HS-27A (cell line): ENCODE measurements at places on chromosomes 1 and 21.

DNA sequence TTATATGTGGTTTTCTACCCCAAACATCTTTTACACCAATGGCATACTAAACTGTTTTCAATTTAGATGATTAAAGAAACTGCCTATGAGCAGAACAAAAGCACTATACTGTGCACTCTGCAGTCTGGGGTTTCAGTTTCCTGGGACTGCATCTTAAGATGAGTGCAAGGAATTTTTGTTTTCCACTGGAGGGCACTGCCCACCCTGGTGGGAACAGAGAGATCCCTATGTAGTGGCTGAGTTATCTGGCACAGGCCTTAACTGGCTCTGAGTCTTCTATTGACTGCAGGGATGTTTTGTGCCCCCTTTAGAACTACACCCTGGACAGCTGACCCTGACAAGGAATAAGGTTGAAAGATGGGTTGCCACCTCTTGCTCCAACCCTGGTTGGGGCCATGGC is 12.0 kb downstream of the PROK1 start:
- DNase-seq: no peak

DNA sequence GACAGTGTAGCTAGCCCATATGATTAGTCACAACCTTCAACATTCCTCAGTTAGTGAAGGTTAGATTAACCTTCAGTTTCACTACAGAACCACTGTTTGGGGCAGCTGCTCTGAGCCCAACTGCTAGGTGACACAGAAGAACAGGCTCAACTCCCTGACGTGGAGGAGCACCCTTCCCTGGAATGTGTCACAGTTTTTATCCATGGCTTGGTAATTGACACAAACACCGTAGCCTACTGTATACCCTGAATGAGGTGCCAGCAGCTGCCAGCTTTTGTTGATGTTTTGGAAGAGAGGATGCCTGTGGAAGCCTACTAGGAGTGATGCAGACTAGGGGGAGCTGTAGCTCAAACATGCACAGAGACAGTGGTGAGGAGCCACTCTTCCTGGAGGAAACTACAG is 56.6 kb upstream of the CR2 start:
- no peak for DNase-seq

DNA sequence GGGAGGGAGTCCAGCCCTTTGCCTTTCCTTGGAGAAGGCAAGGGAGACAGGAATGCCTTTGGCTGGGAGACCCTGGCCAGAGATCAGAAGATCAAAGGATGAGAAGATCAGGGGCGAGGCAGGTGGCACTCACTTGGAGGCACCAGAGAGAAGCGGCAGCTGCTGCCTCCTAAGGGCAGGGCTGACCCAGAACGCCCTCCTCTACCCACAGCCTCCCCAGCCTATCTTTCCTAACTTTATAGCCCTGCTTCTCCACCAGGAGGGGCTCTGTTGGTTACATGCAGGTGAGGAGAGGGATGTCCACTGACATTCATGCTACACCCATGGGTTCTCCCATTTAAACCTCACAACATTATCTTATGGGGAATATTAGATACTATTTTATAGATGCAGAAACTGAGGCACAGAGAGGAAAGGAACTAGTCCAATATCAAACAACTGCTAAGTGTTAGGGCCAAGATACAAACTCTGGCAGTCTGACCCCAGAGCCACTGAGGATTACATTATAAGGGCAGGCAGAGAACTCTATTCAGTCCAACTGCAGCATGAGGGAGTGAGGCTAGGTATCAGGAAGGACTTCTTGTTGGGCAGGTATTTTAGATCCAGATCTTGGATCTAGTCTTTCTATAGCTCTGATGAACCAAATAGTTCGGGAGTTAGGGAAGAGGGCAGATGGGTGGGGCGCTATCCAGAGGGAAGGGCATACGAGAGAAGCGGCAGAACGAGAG is 19.9 kb downstream of the LGR6 start:
- DNase-seq: no peak

- DNase-seq: no peak
These were observed 18.1 kb downstream of the SDCCAG8 start for GRCh38 chr1:243273945-243274344.

DNA sequence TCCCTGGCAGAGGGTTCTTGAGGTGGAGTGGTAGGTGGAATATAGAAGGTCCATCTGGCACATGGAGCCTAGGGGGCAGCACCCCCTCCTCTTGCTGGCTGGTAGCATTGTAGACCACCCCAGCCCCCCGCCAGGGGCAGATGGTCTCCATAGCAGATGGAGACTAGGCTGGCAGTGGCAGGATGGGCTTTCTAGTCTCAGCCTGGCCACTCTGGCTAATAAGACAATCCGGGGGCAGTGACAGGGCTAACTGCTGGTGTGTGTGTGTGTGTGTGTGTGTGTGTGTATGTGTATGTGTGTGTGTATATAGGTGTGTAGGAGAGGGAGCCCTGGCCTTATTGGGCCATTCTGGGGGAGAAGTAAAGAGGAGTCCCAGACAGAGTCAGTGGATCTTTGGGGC is 16.1 kb downstream of the UTP11 start:
- no peak for DNase-seq

GRCh38 chr1:34419663-34420136 is 243.0 kb downstream of the C1orf94 start:
- DNase-seq: no peak

- no peak for DNase-seq
These were observed 16.3 kb downstream of the BATF3 start for GRCh38 chr1:212683357-212683722.

DNA sequence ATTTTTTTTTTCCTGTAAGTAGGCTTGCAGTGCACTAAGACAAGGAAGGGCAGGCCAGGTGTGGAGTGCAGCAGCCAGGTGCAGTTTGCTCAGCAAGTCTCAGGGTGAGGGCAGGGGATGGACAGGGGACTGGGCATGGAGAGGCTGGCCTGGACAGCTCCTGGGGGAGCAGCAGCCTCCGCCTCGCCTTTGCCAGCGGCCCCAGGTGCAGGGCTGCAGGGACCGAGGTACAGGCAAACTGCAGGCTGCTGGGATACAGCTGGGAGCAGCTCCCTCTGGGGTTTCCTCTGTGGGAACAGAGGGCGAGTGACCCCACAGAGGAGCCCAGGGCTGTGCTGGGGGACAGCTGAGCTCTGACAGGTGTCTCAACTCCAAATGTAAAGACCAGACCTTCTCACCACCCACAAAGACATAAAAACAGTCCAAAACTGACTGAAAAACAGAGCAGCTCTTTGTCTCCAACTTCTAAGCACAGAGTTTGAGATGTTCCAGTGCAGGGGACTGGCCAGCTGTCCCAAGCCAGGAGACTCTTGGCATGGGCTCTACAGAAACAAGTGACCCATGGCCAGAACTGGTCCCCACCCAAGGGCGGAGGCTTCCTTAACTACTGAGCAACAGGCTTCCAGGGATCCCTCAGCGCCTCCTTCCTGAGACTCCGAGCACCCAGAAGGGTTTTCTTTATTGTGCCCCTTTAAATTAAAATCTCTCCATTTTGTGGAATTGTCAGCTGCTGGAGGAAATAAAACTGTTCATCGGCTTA is 27.7 kb upstream of the AJAP1 start:
- no peak for DNase-seq

DNA sequence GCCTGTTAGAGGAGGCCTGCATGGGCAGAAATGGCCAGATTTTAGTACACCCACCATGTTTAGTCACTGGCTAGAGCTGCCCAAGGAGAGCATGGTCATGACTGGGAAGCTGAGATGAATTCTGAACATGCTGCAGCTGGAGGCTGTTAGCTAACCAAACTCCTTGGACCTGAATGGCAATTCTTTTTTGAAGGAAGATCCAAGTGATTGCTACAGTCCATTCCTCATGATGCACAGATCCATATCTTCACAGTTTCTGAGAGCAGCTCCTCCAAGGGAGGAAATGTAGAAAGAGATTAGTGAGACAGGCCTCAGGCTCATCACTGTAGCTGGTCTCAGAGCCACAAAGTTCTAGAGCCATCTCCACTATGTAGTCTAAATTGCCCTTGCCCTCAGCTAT is 11.1 kb downstream of the ZFYVE9 start:
- DNase-seq: no peak

DNA sequence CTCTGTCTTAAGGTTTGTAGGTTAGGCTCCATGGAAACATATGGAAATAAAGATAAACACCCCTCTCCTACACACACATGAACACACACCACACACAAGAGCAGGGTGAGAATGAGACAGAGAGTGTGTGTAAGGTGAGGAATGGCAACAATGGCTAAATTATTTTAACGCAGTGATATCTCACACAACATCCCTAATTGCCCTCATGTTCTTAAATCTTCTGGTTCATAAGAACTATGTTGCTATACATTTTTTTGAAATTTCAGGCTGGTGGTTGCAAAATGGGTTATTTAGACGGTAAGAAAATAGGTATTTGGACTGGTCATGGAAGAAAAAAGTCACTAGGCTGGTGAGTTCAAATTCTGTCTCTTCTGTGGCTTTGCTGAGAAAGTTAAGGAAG is 316.7 kb upstream of the ESRRG start:
- no peak for DNase-seq

DNA sequence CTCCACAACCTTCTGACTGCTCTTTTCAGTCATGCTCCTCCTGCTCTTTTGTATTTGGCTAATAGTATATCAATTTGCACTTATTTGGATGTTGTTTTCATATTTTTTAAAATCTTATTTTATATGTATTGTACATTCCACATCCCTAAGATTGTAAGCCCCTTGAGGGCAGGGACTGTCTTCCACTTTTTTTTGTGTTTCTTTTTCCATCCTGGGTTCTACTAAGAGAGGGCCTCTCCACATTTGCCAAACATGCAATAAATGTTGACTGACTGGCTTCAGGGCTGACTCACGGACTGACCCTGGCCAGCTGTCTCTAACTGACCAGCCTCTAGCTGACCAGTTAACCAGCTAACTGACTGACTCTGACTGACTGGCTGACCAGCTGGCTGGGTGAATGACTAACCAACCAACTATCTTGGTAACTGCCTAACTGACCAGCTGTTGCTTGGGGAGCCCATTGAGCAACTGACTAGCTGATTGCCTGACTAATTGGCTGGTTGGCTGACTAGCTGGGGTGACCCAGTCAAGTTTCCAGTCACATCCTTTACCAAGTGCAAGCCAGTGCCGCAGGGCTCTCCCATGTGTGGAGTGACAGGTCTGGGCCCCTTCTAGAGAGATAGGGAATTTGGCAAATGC is 16.1 kb downstream of the CSF1 start:
- no peak for DNase-seq

- DNase-seq: no peak
These were observed 395.0 kb upstream of the DUSP10 start for GRCh38 chr1:222136869-222137268.

DNA sequence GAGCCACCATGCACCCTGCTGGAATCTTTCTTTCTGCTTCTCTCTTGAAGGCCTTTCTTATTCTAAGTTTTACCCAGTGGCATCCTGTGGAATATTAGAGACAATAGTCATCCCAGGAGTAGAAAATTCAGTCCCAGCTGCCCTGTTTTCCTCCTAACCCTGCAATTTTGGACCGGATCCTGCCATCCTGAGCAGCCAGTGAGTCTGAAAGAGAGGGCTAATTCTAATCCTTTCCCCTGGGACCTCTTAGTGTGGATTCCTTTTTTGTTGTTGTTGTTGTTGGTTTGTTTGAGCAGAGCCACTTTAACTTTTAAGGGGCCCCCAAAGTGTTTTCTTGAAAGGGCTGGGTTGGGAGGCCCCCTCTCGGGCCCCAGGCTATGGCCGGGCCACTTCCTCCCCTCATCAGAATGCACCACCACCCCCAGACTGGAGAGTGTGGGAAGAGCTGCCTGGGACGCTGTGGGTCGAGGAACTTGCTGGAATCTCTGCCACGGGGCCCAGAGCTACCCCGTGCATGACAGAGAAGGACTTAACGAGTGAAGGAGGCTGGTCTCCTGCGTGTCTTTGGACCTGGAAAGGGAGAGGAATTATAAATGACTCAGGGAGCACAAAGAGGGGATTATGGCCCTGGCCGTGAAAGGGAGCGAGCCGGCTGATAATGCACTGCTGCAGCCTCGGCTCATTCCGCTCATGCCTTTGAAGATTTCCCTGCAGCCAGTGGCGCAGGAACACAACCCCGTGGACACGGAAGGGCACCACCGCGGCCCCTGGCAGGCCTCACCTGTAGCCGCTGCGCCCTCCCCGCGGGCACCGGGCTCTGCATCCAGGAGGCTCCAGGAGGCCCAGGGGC is 81.0 kb upstream of the AKT3 start:
- DNase-seq: no peak

- DNase-seq: no peak
These were observed 41.7 kb downstream of the UMODL1 start for GRCh38 chr21:42112857-42113256.

GRCh38 chr1:165376041-165376810 is 19.7 kb upstream of the LMX1A start:
- no peak for DNase-seq

GRCh38 chr1:29576510-29576909 is 340.2 kb downstream of the PTPRU start:
- no peak for DNase-seq

DNA sequence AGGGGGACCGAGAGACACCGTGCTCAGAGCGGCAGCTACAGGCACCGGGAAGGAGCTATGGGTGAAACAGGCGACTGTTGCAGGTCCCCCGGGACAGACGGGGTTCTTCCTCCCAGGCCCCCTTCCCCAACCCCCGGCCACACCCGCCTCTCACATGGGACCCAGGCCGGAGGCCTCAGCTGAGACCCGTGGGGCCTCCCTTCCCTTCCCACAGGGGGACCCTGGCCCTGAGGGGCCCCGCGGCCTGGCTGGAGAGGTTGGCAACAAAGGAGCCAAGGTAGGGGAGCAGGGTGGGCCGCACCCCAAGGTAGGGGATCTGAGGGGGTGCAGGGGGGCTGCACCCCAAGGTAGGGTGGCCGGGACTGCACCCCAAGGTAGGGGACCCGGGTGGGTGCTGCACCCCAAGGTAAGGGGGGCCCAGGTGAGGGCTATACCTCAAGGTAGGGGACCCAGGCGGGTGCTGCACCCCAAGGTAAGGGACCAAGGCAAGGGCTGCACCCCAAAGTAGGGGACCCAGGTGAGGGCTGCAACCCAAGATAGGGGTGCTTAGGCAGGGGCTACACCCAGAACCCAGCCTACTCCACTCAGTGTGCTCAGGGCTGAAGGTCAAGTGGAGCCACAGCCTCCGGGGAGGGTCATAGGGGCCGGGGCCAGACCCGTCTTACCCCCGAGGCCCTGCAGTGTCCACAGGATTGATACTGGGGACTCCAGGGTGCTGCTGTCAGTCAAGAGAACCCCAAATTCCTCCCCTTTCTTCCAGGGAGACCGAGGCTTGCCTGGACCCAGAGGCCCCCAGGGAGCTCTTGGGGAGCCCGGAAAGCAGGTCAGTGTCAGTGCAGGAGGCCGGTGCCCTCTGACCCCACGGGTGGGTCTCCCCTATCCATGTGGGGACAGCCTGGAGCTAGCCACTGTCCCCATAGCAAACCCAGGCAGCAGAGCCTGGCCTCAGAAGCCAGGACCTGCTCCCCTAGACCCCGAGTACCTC is 22.7 kb downstream of the COL6A2 start:
- DNase-seq: no peak

- no peak for DNase-seq
These were observed 28.8 kb downstream of the TSPAN2 start for GRCh38 chr1:115060501-115060900.

DNA sequence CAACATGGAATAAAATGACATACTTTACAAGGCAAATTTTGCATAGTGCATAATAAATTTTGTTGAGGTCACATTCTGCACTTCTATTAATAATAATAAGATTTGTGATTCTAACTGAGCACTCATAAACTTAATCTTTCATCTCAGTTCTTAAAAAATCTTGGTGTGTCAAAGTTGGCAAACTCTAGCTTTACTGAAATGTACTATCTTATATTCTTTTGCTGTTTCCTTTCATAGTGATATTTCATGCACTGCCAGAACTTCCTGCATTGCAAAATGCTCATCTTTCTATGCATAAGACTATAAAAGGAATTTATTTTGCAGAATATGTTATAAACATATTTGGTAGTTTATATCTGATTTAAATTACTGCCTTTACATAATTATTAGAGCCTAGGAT is 797.6 kb downstream of the ADGRL2 start:
- DNase-seq: no peak
